ENCODE measurements at places on chromosomes 6 and 20.

DNA sequence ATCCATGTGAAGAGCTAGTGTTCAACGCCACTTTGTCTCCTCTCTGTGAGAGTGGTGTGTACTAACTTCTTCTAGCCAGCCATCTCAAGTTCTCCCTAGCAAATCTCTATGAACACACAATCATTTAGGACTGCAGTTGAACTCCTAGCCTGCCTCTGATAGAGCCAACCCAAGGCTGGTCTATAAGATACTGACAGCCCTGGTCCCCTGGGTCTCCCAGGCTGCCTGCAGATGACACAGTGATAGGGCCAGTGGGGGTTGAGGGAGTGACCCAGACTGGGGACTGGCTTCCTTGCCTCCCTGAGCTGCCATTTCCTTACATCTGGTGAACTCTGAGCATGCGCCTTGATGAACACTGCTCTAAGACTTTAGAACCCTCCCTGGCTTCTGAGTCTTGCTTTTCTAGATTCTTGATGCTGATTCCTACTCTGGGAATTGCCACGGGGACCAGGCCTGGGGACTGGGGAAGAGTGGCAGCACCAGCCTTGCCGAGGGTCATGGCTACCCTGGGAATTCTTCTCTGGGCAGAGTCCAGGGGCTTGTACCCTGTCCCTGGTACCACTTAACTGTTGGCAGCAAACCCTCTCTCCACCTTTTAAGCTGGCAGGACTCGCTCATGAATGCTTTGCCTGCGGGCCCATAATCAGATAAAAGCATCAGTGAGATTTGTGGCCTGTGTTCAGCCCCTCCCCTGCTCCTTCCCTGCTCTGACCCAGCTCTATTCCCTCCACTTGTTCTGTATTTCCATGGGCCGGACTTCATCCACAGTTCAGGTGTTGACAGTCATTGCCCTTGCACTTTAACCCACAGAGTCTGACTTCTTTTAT lies 130.8 kb upstream of the CHD6 start:
- no peak for DNase-seq

- DNase-seq: no peak
Measured at GRCh38 chr6:124470803-124471202, 491.4 kb upstream of the RNF217 start.

DNA sequence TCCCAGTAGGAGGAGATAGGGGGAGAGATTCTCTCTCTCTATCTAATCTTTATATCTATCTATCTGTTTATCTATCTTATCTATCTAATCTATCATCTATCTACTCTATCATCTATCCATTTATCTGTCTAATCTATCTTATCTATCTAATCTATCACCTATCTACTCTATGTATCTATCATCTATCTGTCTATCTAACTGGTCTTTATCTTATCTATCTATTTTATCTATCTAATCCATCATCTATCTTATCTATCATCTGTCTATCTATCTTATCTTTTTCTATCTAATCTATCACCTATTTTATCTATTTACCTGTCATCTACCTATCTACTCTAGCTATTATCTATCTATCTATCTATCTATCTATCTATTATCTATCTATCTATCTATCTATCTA lies 109.4 kb downstream of the FNDC1 start:
- DNase-seq: no peak

DNA sequence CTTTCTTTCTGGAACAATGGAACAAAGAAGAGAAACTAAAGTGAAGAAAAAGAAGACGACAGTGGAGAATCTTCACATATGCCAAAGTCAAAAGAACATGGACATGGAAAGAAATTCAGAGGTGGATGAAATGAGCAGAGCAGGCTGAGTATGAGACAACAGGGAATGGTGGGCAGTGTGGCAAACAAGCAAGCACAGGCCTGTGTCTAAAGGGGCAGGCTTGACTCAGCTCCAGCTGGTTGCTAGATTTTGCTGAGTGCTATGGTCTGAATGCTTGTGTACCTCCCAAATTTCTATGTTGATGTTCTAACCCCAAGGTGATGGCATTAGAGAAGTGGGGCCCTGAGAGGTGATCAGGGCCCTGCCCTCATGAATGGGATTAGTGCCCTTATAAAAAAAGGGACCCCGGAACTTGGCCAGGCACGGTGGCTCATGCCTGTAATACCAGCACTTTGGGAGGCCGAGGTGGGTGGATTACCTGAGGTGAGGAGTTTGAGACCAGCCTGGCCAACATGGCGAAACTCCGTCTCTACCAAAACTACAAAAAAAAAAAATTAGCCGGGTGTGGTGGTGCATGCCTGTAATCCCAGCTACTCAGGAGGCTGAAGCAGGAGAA lies 49.6 kb downstream of the ZMYND8 start:
- DNase-seq: no peak

DNA sequence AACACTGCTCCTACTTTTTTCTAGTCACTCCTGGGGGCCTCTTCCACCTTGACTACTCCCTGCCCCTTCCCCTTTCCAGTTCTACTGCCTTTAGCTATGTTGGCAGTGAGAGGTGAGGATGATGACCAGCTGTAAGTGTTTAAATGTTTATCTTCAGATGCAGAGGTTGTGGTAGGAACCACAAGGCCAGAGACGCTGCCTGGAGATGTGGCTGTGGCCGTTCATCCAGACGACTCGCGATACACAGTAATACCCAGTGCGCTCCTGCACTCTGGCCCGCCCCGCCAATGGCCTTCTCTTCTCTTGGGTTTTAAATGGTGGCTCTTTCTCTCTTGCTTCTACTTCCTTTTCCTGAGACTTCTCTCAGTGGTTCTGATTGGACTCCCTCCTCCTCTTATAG lies 4.6 kb downstream of the VARS2 start:
- no peak for DNase-seq

- no peak for DNase-seq
Measured at GRCh38 chr6:107318100-107318736, 141.1 kb downstream of the PDSS2 start.

- no peak for DNase-seq
Measured at GRCh38 chr6:56624046-56624727, 18.5 kb downstream of the DST start.

DNA sequence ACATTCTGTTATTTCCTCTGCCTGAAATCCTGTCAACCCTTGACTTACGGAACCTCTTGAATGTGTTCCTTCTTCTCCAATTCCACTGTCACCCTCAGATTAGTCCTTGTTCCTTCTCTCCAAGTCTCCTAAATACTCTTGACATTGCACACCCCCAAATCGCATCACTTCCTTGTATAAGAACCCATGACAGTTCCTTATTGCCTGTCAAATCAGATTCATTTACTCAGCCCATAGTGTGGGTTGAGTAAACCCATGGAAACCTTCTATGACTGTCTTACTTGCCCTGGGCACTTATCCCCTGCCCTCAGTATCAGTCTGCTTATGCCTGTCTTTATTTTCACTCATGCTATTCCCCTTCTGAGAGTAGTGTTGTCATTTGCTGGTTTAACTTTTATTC lies 40.5 kb downstream of the ARMC2 start:
- DNase-seq: no peak

DNA sequence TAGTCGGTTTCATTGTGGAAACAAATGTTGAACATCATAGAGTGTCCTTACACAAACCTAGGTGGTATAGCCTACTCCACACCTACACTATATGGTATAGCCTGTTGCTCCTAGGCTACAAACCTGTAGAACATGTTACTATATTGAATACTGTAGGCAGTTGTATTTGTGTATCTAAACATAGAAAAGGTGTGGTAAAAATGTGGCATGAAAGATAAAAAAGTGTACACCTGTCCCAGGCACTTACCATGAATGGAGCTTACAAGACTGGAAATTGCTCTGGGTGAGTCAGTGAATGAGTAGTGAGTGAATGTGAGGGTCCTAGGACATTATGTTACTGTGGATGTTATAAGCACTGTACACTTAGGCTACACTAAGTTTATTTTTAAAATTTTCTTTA lies 103.0 kb downstream of the ZFAND3 start:
- DNase-seq: no peak

GRCh38 chr20:1856424-1856823 lies 38.8 kb upstream of the SIRPA start:
- no peak for DNase-seq

DNA sequence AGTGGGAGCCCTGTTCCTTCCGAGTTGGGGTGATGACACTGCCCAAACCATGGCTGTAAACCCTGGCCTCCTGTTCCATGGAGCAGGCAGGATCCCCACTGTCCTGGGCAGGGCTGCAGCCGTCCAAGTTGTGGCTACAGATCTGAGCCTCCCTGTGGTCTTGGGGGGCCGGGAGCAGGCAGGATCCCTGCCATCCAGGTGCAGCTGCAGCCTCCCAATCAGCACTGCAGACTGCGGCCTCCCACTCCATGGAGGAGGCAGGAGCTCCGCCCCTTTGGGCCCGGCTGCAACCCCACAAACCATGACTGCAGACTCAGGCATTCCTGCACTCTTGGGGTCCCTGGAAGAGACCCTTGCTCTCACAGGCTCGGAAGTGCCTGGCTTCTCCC lies 872.1 kb upstream of the GJE1 start:
- DNase-seq: no peak

DNA sequence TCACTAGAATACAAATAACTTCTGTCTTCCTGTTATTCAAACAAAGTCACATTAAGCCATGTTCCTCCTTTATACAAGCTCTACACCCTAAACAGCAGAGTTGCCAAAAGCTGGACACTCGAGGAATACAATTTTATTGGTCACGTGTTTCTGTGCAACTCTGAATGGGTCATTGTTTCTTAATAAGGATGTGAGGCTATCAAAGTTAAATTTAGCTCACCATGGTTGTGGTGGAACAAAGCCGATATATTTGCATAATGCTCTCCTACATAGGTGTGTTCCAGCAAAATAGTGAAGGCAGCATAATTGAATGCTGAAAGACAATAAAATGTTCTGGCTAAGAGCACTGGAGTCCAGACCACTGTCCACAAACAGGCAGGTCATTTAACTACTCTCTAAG lies 36.9 kb upstream of the CD2AP start:
- DNase-seq: no peak

DNA sequence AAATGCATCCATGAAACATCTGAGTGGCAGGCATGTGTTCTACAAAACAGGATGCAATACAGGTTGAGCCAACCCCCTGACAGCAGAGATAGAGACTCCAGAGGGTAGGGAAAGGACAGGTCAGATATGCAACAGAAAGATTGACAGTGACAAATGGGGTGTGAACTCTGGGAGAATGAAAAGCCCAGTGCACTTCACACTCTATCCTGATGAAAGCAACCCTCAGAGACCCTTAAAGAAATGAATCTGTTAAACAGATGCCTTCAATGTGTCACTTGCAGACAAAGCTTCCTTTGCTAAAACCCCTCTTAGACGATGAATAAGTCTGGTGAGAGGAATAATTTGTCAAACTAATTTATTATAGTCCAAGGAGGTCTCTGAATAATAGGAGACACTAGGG lies 89.9 kb downstream of the RFPL4B start:
- DNase-seq: no peak

GRCh38 chr6:40710626-40711330 lies 123.6 kb upstream of the LRFN2 start:
- no peak for DNase-seq

- DNase-seq: no peak
Measured at GRCh38 chr20:3413393-3413889, 6.0 kb upstream of the DNAAF9 start.

DNA sequence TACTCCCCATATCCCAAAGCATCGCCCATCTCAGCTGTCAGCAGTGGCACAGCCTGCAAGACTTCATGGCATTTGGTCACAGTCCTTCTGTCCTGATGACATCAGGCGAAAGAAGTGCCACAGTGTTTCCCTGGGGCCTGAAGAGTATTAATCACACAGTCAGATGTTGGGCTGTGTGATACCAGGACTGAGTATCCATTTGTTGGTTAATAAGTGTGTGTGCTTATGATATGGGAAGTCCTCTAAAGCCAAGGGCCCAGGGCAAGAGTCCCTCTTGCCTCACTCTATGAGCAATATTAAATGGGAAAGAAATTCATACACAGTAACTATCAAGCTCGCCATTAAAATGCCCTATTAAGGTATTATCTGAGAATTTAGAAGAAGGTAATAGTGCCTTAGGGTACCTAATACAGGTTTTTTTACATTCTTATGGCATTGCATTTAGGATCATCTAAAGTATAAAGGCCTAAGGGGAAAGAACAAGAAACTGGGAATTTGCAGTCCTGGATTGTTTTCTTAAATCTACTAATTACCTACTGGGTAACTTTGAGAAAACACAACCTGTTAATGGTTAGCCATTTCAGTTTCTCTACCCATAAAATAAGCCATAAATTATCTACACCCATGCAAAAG lies 204.1 kb upstream of the PREP start:
- no peak for DNase-seq

DNA sequence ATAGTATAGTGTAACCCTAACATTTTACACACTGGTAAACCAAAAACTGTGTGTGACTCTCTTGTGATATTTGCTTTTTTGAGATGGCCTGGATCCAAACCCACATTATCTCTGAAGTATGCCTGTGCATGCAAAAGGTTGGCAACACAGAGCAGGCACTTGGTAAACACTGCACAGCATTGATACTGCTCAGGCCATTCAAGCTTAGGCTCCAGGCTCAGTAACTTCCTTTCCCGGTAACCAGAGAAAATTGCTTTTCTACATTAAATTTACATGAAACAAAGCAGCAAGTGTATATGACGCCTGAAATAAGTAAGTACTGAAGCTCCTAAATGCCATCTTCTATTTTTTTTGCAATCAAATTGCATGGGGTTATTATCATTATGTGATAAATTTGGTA lies 205.7 kb downstream of the EPM2A start:
- no peak for DNase-seq

DNA sequence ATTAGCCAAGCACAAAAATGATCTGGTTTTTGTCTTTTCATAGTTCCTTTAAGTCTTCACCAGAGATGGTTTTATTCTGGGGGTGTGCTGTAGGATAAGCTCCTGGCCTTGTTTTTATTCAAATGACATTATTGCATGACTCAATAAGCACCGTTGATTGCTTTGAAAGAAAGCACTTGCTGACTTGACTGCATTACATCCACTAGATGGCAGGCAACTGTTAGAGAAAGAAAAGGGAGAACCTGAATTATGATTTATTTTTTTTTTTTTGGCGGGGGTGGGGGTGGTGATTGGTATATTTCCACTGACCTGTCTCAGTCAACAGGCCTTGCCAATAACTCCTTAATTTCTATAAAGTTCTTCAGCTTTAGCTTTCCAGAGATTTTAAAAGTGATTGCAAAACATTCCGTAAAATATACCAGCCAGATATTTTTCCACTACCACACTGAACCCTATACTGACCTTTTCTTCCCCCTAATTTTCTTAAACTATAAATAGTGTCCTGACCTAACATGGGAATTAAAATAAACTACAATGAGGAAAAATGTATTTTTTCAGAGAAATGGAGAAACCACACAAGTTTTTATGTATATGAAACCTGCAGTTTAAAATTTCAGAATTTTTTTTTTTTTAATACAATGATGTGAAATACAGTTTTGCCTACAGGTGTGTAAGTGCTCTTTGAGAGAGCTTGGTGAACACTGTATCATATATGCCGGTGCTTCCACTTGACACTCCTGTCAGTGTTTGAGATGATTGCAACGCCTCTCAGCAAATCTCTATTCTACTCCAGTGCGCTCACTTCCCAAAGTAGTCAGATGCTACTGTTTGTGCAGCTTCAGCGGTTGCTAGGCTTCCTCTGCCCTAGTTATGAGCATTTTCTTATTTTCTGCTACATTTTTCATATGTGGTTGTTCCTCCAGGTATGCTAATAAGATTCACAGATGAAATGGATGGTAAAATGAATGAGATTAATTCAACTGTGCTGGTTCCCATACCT lies 274.3 kb downstream of the CD109 start:
- no peak for DNase-seq

Data from GOT3 (cell line).